H1 (cell line): ENCODE measurements at places on chromosomes 6 and 20. TPM values are rescaled to one million over a fixed set of nuclear protein-coding genes. Genes with fewer than 3 reads are reported as not detected.

The OVOL2 gene
- polyA plus RNA-seq: 11.0 and 15.1 TPM in 2 replicates

The C6orf15 gene
- 0.06 TPM in 1 of 2 replicates, not detected in the other for polyA plus RNA-seq

The LY6G6C gene
- 0.23 and 0.49 TPM in 2 replicates for polyA plus RNA-seq

The PACSIN1 gene
- polyA plus RNA-seq: 5.9 and 7.9 TPM in 2 replicates

The HLA-DQB1 gene
- polyA plus RNA-seq: 5.2 and 5.5 TPM in 2 replicates

The PHACTR3 gene
- 0.03 and 0.05 TPM in 2 replicates for polyA plus RNA-seq

The SMPDL3A gene
- polyA plus RNA-seq: 3.7 and 3.9 TPM in 2 replicates

The TBXT gene
- polyA plus RNA-seq: 0.18 and 0.52 TPM in 2 replicates

The ADGRF1 gene
- not detected in 2 replicates for polyA plus RNA-seq

- DNase-seq: no peak
- no peak overlapping the region for H3K27ac ChIP-seq
- H3K4me1 ChIP-seq: no peaks in the 10 kb centered on the region
- H3K4me3 ChIP-seq: no peak overlapping the region
- no peaks in the 10 kb centered on the region for H3K36me3 ChIP-seq
Measured at GRCh38 chr6:148037496-148037895, 305.1 kb upstream of the SASH1 start.

DNA sequence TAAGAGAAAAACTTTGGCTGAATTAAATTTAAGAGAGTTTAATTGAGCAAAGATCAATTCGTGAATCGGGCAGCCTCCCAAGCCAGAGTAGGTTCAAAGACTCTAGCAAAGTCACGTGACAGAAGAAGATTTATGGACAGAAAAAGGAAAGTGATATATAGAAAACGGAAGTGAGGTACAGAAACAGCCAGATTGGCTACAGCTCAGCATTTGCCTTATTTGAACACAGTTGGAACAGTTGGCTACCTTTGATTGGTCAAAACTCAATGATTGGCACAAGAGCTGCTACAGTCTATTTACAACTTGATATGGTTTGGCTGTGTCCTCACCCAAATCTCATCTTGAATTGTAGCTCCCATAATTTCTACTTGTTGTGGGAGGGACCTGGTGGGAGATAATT lies 102.6 kb downstream of the PLG start:
- H3K4me3 ChIP-seq: no peak overlapping the region
- no peak overlapping the region for H3K27ac ChIP-seq
- H3K4me1 ChIP-seq: no peaks in the 10 kb centered on the region
- no peaks in the 10 kb centered on the region for H3K36me3 ChIP-seq
- no peaks in the 10 kb centered on the region for H3K27me3 ChIP-seq

DNA sequence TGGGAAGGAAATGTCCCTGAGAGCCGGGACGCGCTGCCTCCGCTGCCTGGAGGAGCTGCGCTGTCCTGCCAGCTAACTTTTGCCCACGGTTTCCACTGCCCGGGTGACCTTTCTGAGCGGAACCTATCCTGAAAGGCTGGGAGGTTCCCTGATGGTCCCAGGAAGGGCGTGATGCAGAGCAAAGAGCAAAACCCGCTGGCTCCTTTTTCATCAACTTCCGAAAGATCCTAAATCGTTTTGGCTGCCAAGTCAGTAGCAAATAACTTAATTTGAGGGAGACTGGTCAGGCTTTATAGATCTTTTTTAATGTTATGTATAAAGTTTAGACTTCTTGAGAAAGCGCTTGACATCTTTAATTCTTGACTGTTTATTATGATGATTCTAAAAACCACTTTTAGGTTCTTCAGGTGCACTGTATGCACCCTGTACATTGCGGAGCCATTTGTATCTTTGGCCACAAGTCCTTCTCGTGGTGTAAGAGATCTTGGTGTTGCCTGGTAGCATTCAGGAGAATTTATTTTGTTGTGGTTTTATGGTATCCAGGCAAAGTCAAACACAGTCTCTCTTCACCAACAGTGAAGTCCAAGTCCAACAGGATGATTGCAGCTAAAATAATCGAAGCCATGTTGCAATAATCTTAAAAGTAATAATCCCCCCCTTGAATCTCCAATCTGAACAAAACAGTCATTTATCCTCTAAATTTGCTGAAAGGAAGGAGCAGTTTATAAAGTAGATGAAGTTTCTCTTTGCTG lies at the start of gene SYNE1:
SYNE1 (minus strand) TSS at position 67 of the 752 bp plus-strand sequence. CDS start 9,031 bp downstream, outside the sequence.
- no peak within 1 kb of the TSS for H3K27ac ChIP-seq
- no peaks in the 10 kb centered on the region for H3K4me1 ChIP-seq
- no peak for DNase-seq
- H3K4me3 ChIP-seq: peak within 1 kb of the TSS; percentile 81

DNA sequence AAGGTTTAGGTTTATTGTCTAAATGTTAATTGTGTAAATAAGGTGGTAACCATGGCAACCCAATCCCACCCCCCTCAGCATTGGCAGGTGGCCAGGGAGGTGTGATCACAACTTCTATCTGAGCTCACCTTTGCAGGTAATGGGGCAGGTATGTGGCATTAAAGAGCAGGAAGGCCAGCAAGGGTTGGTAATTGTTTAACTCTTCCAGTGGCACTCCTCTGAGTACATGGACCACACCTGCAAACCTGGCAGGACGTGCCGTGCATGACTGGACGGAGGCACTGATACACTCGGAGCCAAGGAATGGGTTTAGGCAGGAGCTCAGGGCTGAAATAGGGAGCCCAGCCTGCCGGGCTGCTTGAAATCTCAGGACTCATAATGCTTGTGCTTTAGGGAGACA lies 107.0 kb upstream of the BMP2 start:
- no peak overlapping the region for H3K27ac ChIP-seq
- H3K36me3 ChIP-seq: no peaks in the 10 kb centered on the region
- no peak for DNase-seq
- no peak overlapping the region for H3K4me3 ChIP-seq
- H3K27me3 ChIP-seq: no peaks in the 10 kb centered on the region
- H3K4me1 ChIP-seq: no peaks in the 10 kb centered on the region

GRCh38 chr6:149065121-149065520 lies 252.4 kb upstream of the TAB2 start:
- no peaks in the 10 kb centered on the region for H3K4me1 ChIP-seq
- H3K27ac ChIP-seq: no peak overlapping the region
- H3K36me3 ChIP-seq: no peaks in the 10 kb centered on the region
- DNase-seq: no peak
- H3K4me3 ChIP-seq: no peak overlapping the region
- no peaks in the 10 kb centered on the region for H3K27me3 ChIP-seq

DNA sequence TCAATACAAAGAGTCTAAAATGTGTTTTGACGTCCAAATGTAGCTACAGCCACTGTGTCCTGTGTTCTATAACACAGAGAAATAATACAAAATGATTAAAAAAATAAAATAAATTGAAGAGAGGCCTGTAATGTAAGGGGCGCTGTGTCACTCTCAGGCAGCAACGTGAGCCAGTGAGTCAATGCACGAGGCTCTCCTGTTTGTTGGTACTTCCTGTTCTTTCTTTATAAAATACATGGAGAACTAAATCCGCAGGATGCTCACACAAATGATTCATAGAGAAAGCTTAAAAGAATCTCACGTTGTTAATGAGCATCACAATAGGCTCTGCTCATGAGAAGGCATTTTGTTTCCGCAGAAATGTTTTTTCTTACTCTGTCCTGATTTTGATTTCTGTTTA lies 635.0 kb upstream of the AGPAT4 start:
- no peak overlapping the region for H3K4me3 ChIP-seq
- H3K4me1 ChIP-seq: peaks cover 3% of the 10 kb centered on the region
- no peak for DNase-seq
- no peak overlapping the region for H3K27ac ChIP-seq
- no peaks in the 10 kb centered on the region for H3K27me3 ChIP-seq

GRCh38 chr6:162379757-162380409 lies 347.7 kb downstream of the PRKN start:
- H3K36me3 ChIP-seq: no peaks in the 10 kb centered on the region
- no peak overlapping the region for H3K27ac ChIP-seq
- no peaks in the 10 kb centered on the region for H3K4me1 ChIP-seq
- DNase-seq: no peak
- H3K4me3 ChIP-seq: no peak overlapping the region

GRCh38 chr6:135021310-135022049 lies 33.1 kb downstream of the HBS1L start:
- no peak overlapping the region for H3K27ac ChIP-seq
- peaks cover 5% of the 10 kb centered on the region; the same call in 1 of the 2 replicates for H3K4me1 ChIP-seq
- no peak overlapping the region for H3K4me3 ChIP-seq

GRCh38 chr6:71965404-71965803 lies 79.1 kb downstream of the RIMS1 start:
- H3K4me1 ChIP-seq: no peaks in the 10 kb centered on the region
- no peak overlapping the region for H3K4me3 ChIP-seq
- no peak overlapping the region for H3K27ac ChIP-seq
- H3K27me3 ChIP-seq: no peaks in the 10 kb centered on the region

DNA sequence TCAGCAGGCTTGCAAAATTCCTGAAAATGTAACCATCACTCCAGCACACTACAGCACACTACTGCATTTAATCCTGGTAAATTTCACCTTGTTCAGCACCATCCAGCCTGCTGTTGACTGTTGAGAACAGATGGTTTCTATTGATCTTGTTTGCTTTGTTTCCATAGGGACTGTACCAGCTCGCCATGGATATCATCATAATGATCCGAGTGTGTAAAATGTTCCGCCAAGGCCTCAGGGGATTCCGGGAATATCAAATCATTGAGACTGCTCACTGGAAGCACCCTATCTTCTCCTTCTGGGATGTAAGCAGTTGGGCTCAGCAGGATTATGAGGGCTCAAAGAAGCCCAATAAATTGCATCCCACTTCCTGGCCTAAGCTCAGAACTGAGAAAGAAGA lies 4.1 kb downstream of the CNBD2 start:
- no peaks in the 10 kb centered on the region for H3K36me3 ChIP-seq
- no peaks in the 10 kb centered on the region; the same call in 1 of the 2 replicates for H3K27me3 ChIP-seq
- H3K4me1 ChIP-seq: no peaks in the 10 kb centered on the region
- no peak overlapping the region for H3K4me3 ChIP-seq
- no peak for DNase-seq

DNA sequence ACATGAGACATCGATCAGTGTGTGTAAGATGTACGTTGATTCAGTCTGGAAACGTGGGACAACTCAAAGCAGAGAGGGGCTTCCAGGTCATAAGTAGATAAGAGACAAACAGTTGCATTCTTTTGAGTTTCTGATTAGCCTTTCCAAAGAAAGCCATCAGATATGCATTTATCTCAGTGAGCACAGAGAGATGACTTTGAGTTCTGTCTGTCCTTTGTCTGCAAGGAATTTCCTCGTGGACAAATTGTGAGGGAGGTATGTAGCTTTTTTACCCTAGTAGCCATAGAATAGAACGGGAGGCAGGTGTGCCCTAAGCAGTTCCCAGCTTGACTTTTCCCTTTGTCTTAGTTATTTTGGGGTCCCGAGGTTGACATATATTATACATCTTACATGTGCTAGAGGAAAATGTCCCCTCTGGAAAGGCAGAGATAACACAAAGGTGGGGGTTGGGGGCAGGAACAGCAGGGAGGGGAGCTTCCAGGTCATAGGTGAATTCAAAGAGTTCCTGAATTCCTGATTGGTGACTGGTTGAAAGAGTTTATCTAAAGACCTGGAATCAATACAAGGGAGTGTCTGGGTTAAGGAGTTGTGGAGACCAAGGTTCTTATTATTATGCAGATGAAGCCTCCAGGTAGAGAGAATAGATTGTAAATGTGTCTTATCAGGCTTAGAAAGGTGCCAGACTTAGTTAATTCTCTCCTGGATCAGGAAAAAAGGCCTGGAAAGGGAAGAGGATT lies 237.0 kb downstream of the NFATC2 start:
- H3K27ac ChIP-seq: no peak overlapping the region
- H3K4me3 ChIP-seq: peak overlapping the region; percentile 13; the same call in 1 of the 2 replicates
- no peak for DNase-seq
- H3K36me3 ChIP-seq: no peaks in the 10 kb centered on the region
- H3K27me3 ChIP-seq: peaks cover 7% of the 10 kb centered on the region; the same call in 1 of the 2 replicates
- peaks cover 21% of the 10 kb centered on the region for H3K4me1 ChIP-seq

DNA sequence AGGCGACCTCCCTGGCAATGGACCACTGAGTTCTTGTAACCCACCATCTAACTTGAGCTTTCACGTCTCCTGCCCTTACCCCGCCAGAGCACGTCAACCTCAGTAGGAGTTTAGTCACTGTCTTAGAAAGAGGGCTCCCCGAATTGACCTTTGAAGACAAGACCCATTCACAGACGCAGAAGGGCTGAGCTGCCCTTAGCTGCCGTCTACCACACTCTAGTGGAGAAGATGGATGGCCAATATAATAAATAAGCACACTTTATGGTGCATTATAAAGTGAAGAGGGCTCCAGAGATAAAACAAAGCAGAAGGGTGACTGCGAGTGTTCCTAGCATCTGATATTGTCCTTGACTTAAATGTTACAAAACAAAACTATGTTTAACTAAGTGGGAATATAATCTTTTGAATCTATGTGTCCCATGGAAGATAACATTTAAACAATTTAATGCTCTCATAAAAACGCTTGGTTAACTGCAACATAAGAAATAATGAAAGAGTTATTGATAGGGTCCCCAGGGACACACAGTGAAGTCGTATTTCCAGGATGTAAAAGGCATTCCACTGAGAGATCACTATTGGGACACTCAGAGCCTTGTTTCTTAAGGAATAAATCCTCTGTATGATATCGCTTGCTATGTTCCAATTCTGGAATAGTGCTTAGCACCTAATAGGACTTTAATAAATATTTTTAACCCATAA lies 261.1 kb downstream of the THBS2 start:
- H3K27me3 ChIP-seq: no peaks in the 10 kb centered on the region
- no peak overlapping the region for H3K4me3 ChIP-seq
- no peaks in the 10 kb centered on the region for H3K4me1 ChIP-seq
- H3K27ac ChIP-seq: no peak overlapping the region
- no peaks in the 10 kb centered on the region for H3K36me3 ChIP-seq
- DNase-seq: no peak

GRCh38 chr6:46172176-46172575 lies 1.4 kb upstream of the ENPP5 start:
- no peaks in the 10 kb centered on the region for H3K27me3 ChIP-seq
- peaks cover 8% of the 10 kb centered on the region; the same call in 1 of the 2 replicates for H3K4me1 ChIP-seq
- no peak overlapping the region for H3K27ac ChIP-seq
- H3K36me3 ChIP-seq: no peaks in the 10 kb centered on the region; the same call in 1 of the 2 replicates

DNA sequence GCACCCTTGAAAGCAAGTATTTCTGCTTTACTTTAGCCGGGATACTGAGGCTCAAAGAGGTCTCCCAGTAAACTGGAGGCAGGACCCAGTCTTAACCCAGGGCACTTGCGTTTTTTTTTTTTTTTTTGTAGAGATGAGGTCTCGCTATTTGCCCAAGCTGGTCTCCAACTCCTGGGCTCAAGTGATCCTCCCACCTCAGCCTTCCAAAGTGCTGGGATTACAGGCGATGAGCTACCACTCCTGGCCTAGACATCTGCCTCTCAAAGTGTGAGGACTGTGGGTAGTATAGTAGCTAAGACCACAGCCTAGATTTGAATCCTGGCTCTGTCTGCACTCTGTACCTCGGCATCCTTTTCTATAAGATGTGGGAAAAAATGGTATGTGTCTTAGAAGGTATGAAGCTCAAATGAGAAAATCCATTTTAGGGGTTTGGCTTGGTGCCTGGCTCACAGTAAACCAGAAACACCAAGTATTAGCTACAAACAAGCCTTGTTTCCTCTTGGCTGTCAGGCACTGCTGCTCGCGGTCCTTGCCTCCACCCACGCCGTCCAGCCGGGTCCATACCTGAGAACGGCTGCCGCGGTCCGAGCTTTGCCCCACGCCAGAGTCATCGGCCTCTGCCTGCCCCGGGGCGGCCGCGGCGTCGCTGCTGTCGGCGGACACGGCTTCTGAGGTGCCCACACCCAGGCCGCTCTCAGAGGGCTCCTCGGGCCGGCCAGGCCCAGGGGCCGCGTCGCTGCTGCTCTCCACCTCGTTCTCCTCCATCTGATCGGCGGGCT lies 1.2 kb downstream of the ZNF335 start:
- no peaks in the 10 kb centered on the region for H3K4me1 ChIP-seq
- DNase-seq: no peak
- H3K27me3 ChIP-seq: no peaks in the 10 kb centered on the region
- peak overlapping the region; percentile 99 for H3K4me3 ChIP-seq

- H3K36me3 ChIP-seq: no peaks in the 10 kb centered on the region
- no peaks in the 10 kb centered on the region for H3K4me1 ChIP-seq
- H3K27ac ChIP-seq: no peak overlapping the region
Measured at GRCh38 chr6:126539022-126539421, 199.1 kb downstream of the CENPW start.
